ENCODE measurements at places on chromosomes 4 and X.

DNA sequence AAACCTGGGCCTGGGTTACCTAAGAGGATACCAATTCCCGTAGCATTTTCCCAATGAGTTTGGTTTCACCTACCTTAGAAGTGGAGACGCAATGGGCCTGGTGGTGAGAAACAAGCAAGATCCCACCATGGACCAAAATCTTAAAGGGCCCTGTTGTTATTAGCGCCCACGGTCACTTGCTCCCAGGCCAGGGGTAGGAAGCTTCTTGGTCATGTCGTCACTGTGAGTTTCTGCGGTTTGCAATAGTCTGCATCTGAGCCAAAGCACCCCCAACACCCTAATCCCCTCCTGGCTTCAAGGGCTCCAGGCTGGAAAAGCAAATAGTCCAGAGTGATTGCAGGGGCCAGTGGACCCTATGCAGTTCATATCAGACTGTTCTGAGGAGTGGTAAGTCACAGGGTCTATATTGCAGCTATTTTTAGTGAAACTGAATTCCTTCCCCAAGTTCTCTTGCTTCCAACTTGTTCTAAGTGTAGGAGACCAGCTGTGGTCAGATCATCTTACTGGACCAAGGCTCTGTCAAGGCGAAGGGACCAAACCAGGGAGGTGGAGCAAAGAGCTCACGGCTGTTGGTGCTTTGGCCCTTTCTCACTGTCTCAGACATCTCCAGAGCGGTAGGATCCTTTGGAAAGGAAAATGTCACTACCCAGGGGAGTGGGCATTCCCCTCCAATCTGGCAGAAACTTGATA is 307.9 kb upstream of the F9 start:
- no peak for DNase-seq

DNA sequence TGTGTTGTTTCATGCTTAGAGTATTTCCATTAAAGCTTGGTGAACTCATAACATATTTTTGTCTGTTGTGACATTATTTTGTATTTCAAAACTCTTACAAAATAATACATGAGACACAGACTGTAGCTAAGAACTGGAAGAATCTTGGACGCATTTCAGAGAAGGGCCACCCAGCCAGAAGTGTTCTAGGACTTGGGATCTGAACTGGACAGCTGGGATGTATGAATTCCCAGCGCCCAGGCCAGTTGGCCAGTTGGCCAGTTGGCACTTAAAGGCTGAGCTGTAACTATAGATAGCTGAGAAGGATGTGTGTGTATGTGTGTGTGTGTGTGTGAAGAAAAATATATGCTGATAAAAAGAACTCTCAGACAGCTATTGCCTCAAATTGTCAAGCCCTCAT is 193.4 kb upstream of the GPR101 start:
- DNase-seq = no peak

GRCh38 chr4:111761531-111761930 is 383.7 kb upstream of the FAM241A start:
- DNase-seq = no peak

DNA sequence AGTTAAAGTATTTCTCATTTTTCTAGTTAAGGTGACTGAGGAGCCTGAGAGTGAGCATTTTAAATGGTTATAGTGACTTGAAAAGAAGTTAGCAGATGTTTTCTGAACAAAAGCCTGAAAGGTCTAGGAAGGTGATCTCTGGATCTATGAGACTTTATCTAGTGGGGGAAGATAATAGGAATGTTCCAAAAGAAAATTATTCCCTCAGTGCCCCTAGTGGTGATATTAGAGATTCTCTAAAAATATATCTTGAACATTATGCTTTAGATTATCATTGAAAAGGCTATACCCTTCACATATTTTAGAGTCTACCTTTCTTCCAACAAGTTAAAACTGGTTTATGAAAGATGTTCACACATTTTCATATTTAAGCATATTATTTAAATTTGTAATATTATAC is 69.0 kb upstream of the SPANXN1 start:
- no peak for DNase-seq

DNA sequence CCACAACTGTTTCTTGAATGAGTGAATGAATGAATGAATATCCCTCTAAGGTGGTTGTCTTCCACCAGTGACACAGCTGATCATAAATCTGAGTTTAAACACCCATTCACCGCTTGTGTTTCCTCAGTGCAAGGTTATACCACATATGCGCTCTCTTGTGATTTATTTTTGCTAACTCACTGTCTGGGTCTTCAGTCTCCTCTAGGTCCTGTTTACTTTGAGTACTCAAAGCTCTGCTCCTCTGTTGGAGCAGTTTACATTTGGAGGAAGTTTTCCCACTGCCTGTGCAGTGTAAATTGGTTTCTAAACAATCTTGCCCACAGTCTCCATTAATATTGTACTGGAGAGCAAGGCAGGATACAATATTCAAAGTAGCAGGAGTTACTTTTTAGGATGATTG is 212.6 kb upstream of the JADE1 start:
- no peak for DNase-seq

- DNase-seq = no peak
These were observed 848.6 kb upstream of the PABPC4L start for GRCh38 chr4:135050086-135050717.

DNA sequence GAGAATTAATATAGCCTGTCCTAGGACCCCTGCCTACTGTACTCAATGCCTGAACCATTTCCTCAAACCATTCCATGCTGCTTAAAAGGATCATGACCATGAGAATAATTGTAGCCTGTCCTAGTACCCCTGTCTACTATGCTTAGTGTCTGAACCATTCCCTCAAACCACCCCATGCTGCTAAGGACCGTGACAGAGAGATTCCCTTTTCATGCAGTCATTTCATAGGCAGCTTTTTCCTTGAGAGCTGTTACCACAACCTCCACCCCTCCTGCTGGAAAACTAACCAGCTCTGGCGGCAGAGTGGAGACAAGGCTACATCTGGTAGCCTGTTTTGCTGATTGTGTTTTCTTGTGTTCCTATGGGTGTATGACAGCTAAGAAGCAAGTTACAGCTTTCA is 174.9 kb upstream of the SMARCAD1 start:
- DNase-seq = no peak

GRCh38 chr4:175066923-175067627 is 148.9 kb downstream of the ADAM29 start:
- DNase-seq = no peak

- no peak for DNase-seq
These were observed 2.3 kb downstream of the PDGFRA start for GRCh38 chr4:54231419-54231767.

DNA sequence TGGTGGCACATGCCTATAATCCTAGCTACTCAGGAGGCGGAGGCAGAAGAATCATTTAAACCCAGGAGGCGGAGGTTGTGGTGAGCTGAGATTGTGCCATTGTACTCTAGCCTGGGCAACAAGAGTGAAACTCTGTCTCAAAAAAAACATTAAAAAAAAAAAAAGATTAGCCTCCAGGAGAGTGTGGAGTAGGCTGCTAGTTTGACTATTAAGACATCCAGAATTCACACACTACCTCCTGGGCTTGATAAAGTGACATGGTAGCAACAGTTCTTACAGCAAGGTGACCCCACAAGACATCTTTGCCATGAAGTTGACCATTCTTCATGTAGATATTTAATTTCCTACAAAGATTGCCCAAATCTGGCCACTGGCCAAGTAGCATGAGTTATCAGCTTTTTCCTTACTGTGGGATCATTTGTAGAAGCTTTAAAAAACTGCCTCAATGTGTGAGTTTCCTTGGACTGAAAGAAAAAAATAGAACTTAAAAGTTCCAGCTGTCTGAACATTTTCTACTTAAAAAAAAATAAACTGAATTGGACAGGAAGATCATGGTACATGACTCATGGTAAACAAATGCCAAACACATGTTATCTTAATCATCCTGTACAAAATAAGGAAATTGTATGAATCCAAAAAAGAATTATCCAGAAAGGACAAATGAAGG is 35.3 kb upstream of the SPRY1 start:
- no peak for DNase-seq

GRCh38 chrX:80014141-80014940 is at the start of gene TBX22:
TSS of gene TBX22 (plus strand) at chrX:80014753. CDS start at chrX:80022270, 7,517 bp downstream.
- no peak for DNase-seq

DNA sequence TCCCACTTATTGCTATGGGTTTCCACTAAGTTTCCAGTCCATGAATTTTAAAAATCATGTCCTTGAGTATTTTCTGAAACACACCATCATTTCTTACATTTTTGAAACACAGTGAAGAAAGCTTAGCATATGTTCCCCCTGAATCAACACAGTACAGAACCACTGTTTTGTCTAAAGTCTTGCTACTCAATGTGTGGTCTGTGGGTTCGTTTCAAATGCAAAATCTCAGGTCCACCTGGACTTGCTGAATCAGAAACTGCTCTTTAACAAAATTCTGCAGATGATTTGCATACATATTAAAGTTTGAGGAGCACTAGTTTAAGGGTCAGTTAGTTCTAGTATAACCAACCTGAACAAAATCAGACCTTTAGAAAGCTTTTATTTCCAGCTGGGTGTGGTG is 60.4 kb downstream of the SUPT20HL2 start:
- no peak for DNase-seq

- DNase-seq = no peak
These were observed 128.8 kb downstream of the COMMD8 start for GRCh38 chr4:47334652-47335051.

GRCh38 chrX:11097933-11098332 is 13.2 kb upstream of the HCCS start:
- no peak for DNase-seq

- DNase-seq = no peak
These were observed 281.0 kb downstream of the RAB28 start for GRCh38 chr4:13203101-13203500.

GRCh38 chr4:36773467-36773866 is 471.1 kb upstream of the NWD2 start:
- DNase-seq = no peak

- no peak for DNase-seq
These were observed 552 bp downstream of the ZDHHC9 start for GRCh38 chrX:129843209-129843458.

- DNase-seq = no peak
These were observed 94.9 kb upstream of the NDP start for GRCh38 chrX:44068043-44068442.

GRCh38 chr4:6591781-6592180 is 16.8 kb downstream of the MAN2B2 start:
- DNase-seq = no peak

DNA sequence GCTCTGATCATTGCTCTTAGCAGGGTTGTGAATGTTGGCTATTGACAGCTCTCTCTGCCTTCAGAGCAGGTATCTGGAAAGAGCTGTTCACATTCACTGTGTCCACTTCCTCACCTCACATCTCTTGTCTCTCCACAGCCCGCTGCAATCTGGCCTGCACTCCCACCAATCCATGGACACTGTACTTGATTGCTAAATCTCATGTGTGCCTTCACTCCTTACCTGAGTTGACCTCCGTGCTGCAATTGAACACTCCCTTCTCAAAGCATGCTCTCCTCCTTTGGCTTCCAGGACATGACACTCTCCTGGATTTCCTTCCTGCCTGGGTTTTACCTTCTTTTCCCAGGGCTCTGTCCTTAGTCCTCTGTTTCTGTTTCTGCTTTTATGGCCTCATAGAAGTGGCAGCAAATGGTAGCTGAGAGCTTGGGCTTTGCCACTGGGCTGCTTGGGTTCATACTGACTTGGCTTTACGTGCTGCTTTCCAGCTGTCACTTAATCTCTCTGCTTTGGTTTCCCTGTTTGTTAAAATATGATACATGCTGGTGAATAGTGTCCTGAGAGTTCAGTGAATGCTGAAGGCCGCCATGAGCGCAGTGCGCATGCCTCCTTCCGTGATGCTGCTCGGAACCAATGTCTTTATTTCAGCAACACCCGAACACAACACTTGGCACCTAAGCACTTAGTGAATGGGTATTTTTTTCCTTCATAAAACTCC is 29.5 kb downstream of the DCUN1D4 start:
- no peak for DNase-seq

- DNase-seq = no peak
These were observed 67.6 kb upstream of the MTNR1A start for GRCh38 chr4:186622788-186623464.

DNA sequence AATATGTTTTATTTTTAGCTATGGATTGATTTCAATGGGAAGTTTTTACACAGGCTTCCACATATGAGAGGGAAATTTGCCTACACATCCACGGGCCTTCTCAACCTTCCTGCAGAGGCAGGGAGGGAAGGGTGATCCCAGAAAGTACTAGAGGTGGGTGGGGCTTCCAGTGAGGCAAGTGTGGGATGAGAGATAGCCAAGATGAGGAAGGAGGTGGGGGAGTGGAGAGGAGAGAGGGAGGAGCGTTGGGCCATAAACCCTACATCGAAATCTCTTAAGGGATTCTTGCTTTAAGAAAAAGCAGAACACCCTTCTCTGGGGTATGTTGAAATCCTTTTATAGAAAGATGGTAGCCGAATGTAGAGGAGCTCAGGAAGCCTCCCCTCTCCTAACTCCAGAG is 19.0 kb downstream of the NKX6-1 start:
- no peak for DNase-seq

DNA sequence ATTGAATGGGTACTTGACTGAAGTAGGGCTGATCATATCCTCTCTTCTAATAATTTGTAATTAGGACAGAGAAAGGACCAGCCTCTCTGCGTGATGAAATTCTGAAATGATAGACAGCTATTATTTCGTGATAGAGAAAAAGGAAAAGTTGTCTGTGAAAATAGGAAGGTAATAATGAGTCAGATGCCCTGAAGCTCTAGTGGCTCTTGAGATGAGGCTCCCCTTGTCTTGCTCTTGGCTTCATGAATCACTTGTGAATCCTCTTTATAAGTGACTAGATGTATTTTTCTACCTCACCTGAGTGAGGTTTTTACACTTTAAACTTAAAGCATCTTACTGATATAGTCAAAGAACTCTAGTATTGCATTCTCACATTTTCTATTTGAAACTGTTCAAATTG is 888.9 kb downstream of the PCDH18 start:
- no peak for DNase-seq

- no peak for DNase-seq
These were observed 1118.2 kb downstream of the ARAP2 start for GRCh38 chr4:35125995-35126712.

DNA sequence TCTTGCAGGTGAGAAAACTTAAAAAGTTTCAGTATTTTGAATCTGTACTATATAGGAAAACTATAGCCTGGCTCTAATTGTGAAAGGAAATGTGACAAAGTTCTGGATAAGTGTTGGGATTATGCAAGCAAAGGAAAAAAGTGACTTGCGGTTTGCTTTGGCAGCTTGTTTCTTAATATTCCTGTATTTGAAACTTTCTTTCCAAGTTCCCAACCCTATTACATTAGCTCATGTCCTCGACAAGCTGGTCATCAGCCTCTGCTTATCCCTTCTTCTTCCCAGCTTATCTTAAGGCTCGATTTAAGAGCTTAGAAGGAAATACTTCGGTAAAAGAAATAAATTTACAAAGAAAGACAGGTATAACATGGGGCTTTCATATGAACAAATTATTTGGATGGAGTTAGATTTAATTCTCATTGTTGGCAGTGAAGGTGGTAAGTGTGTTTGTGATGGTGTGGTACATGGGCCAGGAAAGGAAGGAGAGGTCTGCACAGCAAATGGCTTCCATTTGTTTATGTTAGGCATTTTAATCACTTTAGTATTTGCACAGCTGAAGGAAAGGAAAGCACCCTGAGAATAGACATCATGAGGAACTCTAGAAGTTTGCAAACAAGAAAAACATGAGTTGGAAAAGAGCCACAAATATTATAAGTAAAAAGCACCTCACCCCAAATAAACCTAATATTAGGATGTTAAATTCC is 5.1 kb upstream of the MYOZ2 start:
- DNase-seq = no peak

- no peak for DNase-seq
These were observed 869 bp upstream of the ADD1 start for GRCh38 chr4:2842687-2843262.

GRCh38 chrX:40661489-40661888 is 14.1 kb upstream of the CXorf38 start:
- no peak for DNase-seq
